ENCODE measurements at places on chromosomes 5 and 9.

DNA sequence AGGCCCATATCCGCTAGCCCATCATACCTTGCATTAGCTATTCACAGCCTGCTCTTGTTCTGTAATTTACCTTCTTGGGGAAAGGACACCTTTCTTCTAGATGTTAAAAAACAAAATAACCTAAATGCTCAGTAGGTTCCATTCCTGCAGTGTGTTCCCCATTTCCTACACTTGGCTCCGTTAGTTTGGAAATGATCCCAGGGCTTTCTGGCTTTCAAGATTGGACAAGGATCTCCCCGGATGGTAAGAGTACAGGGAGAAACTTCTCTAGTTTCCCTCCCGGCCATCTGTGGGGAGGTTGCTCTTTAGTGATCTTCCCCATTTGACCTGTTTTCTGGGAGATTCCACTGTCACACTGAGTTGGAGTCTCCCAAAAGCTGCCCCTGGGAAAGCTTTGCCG, 27.3 kb upstream of the STC2 start:
- DNase-seq = no peak

DNA sequence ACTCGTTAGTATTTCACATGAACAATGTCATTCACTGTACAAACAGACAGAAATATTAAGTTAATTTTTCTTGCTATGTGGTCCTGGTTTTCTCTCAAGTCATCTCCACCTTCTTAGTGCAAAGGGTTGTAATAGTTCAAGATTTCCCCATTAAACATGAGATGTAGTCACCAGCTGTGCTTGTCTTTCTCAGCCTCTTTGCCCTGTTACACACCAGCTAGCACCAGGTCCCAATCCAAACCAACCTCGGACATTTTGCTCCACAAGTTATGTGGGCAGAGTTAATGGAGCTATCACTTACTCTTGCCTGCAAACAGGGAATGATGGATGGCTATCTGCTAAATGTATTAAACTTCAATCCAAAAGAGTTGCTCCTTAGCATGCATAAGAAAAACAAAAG, 328.1 kb downstream of the TLE1 start:
- DNase-seq = no peak

DNA sequence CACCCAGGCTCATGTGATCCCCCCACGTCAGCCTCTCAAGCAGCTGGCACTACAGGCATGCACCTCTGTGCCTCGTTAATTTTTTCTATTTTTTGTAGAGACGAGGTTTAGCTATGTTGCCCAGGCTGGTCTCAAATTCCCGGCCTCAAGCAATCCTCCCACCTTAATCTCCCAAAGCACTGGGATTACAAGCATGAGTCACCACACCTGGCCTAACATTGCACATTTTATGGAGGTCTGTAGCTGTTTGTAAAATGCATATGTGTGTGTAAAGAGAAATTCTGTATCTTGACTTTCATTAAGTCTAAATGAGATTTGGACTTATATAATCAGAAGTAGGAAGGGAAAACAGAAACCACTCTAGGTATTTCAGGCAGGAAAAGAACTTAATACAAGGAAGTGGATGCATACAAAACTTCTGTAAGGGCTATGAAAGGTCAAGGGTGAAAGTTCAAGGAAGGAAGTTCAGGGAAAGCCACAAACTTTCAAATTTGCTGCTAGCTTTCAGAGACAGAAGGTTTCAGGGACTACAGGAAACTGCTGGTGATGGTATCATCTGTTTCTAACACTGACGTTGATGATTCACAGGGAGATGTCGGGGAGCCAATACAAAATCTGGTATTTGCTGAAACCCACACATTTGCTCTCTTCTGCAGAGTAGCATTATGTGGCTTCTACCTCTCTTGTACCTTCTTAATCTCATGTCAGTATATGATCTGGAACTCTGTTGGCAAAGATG, 209.4 kb downstream of the PIK3R1 start:
- no peak for DNase-seq

DNA sequence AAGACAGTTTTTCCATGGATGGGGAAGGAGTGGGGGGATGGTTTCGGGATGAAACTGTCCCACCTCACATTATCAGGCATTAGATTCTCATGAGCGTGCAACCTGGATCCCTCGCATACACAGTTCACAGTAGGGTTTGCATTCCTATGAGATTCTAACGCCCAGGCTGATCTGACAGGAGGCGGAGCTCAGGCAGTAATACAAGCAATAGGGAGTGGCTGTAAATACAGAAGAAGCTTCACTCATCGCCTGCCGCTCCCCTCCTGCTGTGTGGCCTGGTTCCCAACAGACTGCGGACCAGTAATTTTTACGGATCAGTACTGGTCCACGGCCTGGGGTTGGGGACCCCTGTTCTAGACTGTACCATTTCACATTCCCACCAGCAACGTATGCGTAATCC, 68.3 kb upstream of the OTULINL start:
- no peak for DNase-seq

- no peak for DNase-seq
Measured at GRCh38 chr5:154214371-154215106, 24.0 kb downstream of the GALNT10 start.

GRCh38 chr9:3256571-3257330, 269.1 kb downstream of the RFX3 start:
- DNase-seq = no peak

GRCh38 chr5:68405784-68406743, 190.5 kb downstream of the PIK3R1 start:
- DNase-seq = no peak

DNA sequence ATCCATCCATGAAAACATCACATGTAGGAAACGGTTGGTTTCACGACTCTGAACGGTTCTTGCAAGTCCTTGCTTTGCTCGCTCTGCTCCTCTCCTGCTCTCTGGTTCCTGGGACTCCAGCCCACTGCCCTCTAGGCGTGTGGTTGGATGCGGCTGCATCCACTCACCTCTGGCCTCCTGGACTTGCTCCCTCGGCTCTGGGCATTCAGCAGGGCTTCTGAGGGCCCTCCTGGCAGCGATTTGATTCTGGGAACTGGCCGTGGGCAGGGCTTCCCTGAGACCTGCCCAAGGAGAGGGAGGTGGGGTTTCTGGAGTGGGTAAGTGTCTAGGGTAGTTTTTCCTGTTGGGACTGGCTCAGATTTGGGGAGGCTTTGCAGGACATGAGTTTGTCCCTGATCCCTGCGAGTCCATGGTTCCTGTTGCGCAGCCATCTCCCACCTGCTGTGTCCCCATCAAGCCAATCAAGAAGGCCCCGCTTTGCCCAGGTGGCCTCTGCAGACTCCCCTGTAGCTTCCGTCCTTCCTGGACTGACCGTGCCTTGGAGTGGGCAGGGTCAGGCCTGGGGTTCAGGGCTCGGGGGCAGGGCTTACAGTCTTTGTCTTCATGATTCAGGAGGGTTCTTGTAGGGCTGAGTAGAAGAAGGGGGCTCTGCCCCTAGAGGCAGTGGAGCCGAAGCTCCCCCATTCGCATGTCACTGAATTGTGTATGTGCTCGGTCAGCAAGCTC, 192.3 kb downstream of the CACNA1B start:
- DNase-seq = no peak

GRCh38 chr9:113493203-113493520, 29.6 kb downstream of the RGS3 start:
- peak; percentile 5 for DNase-seq

GRCh38 chr5:177412603-177413233, 3.4 kb upstream of the F12 start:
- no peak for DNase-seq

GRCh38 chr9:75452512-75452911, 364.2 kb downstream of the OSTF1 start:
- DNase-seq = no peak

DNA sequence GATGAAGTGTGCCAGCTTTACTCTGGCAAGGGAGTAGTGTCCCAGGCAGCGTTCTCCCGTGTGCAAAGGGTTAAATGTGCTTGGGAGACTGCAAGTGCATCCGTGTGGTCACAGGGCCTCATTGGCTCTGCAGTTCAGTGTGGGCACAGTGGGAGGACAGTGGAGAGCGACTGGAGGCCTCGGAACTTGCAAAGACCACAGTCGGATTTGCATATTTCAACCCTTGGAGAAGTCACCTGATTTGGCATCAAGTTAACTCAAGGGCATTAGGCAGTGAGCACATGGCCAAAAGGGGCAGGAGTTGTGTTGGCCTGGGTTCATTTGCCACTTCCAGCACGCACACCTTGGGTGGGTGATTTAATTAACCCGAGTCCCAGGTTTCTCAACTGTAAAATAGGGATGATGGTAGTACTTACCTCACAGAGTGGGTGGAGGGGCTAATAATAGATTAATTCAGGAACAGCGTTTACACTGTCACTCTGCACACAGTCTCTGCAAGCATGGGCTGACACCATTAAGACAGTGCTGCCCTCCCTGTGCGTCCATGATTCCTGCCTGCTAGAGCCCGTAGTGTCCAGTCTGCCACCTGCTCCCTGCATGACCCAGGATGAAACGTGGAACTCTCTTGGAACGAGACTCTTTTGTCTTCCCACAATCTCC, 22.7 kb downstream of the JADE2 start:
- DNase-seq = no peak

DNA sequence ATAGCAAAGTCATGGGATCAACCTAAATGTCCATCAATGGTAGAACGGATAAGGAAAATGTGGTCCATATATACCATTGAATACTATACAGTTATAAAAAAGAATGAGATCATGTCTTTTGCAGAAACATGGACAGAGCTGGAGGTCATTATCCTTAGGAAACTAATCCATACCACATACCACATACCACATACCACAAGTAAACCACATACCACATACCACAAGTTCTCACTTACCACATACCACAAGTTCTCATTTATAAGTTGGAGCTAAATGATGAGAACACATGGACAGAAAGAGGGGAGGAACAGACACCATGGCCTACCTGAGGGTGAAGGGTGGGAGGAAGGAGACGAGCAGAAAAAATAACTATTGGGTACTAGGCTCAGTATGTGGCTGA, 154.6 kb upstream of the GHR start:
- no peak for DNase-seq

- DNase-seq = no peak
Measured at GRCh38 chr5:141100243-141100805, at the start of gene PCDHB3. Gene PCDHB3 (plus strand): TSS chr5:141100473. CDS start chr5:141100650, 177 bp downstream.

DNA sequence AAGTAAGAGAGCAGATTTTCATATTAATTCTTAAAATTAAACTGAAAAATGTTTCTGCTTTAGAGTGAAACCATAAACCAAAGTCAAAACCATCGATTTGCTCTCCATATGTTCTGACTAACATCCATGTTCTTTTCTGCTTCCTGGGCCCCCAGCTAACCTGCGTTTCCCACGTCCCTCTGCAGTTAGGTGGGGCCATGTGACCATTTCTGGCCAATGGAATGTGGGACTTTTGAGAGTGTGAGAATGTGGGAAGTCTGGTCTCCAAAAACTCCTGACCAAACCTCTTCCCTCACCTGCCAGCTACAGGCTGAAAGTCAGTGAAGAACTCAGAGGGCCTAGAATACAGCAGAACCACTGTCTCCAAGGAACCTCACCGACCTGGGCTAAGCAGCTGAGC, 44.9 kb downstream of the ANKH start:
- no peak for DNase-seq

- DNase-seq = no peak
Measured at GRCh38 chr5:60024104-60024503, 130.6 kb upstream of the PDE4D start.

- no peak for DNase-seq
Measured at GRCh38 chr9:88628114-88628513, 93.1 kb downstream of the NXNL2 start.

DNA sequence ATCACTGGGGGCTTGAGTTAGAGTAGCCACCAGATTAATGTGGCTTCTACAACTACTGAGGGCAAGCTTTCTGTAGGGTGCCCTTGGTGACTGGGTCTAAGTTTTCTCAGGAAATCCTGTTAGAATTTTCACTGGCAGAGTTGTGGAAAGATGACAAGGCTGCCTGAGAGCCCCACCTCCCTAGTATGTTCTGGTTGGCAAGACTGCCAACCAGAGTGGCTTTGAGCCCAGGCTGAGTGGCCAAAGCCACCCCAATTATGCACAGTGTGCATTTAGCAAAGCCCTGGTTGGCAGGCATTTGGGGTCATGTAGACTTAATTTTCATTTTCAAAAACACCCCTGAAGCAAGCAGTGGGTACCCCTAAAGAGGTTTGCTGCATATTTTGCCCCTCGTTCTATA, 136.7 kb upstream of the HAPLN1 start:
- no peak for DNase-seq

DNA sequence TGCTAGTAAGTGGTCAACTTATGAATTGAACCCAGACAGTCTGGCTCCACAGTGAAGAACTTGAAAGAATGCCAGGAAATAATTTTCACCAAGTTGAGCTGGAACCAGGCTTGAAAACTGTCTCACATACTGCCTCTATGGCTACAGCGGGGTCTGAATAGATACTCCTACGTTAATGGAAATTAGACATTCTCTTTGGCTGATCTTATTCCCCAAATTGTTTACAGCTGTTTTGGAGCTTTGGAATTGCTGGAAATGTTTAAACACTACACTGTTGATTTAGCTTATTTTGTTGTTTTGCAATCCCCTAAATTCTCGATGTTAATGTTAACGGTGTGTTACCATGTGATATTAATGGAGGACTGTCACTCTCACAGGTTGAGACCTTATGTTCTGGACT, 146.4 kb downstream of the FBXL7 start:
- no peak for DNase-seq

- DNase-seq = peak; percentile 31
Measured at GRCh38 chr9:132077881-132078698, 1.6 kb downstream of the MED27 start.
